ENCODE measurements at places on chromosomes 5 and 9. TPM values are rescaled to one million over a fixed set of nuclear protein-coding genes. Genes with fewer than 3 reads are reported as not detected.

- DNase-seq, result no peak
- H3K4me3 ChIP-seq, result no peak overlapping the region
- H3K27me3 ChIP-seq, result no peaks in the 10 kb centered on the region
- no peak overlapping the region for H3K27ac ChIP-seq
- no peaks in the 10 kb centered on the region for H3K4me1 ChIP-seq
These were observed 1141.5 kb upstream of the CDH6 start for GRCh38 chr5:30051976-30052375.

MLANA gene
- not detected for total RNA-seq

PCDHB15 gene
- total RNA-seq, result not detected

GRCh38 chr9:94082553-94082952 lies 1.7 kb upstream of the PTPDC1 start:
- no peak for DNase-seq
- no peak overlapping the region for H3K27ac ChIP-seq
- peaks cover 16% of the 10 kb centered on the region for H3K4me1 ChIP-seq
- no peaks in the 10 kb centered on the region for H3K36me3 ChIP-seq
- no peaks in the 10 kb centered on the region for H3K27me3 ChIP-seq
- H3K4me3 ChIP-seq, result no peak overlapping the region

- DNase-seq, result peak; percentile 67
- H3K4me3 ChIP-seq, result no peak overlapping the region
- H3K27me3 ChIP-seq, result no peaks in the 10 kb centered on the region
- peaks cover 8% of the 10 kb centered on the region for H3K36me3 ChIP-seq
- H3K4me1 ChIP-seq, result peaks cover 16% of the 10 kb centered on the region
These were observed 15.6 kb downstream of the RIC1 start for GRCh38 chr9:5644501-5644900.

- no peak overlapping the region for H3K27ac ChIP-seq
- no peak overlapping the region for H3K4me3 ChIP-seq
- no peaks in the 10 kb centered on the region for H3K36me3 ChIP-seq
- no peaks in the 10 kb centered on the region for H3K27me3 ChIP-seq
- H3K4me1 ChIP-seq, result peaks cover 15% of the 10 kb centered on the region
- DNase-seq, result no peak
These were observed 37.3 kb downstream of the PCDH1 start for GRCh38 chr5:141840826-141841360.

PCDHA10 gene
- total RNA-seq, result 0.04 TPM

DNA sequence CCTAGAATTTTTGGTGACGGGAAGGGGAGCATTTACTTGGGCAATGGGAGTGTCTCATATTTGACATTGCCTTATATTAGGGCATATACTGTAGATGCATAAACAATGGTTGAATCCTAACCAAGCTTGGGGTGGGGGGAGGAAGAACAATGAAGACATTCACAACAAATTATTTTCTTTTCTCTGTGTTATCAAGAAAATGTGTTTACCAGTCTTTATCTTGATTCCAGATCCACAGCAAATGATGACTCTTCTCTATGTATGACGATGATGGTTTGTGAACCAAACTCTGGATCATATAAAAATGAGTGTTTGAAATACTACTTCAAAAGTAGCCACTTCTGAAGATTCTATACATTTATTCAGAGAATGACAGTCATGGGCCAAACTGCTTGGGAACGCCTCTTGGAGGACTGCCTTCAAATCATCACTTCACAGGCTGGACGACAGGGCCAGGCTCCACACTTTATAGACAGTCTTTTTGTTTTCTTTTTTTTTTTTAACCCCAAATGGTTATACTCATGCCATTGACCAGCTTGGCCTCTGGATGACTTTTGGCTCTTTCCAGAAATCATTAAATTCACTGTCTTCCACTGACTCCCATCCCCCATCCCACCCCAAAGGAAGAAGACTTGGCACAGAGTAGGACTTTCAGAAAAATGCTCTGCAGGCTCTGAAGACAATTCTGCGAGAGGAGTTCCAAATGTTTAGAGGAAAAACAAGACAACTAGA lies 123.8 kb upstream of the LIFR start:
- H3K27me3 ChIP-seq, result no peaks in the 10 kb centered on the region
- H3K27ac ChIP-seq, result no peak overlapping the region
- H3K36me3 ChIP-seq, result no peaks in the 10 kb centered on the region
- no peak for DNase-seq
- H3K4me1 ChIP-seq, result no peaks in the 10 kb centered on the region
- no peak overlapping the region for H3K4me3 ChIP-seq

GRCh38 chr5:180494510-180495181 lies 467 bp downstream of the CNOT6 start:
- H3K4me1 ChIP-seq, result peaks cover 22% of the 10 kb centered on the region
- DNase-seq, result no peak
- no peaks in the 10 kb centered on the region for H3K27me3 ChIP-seq

GRCh38 chr9:78821126-78821822 lies 524.3 kb downstream of the PSAT1 start:
- no peaks in the 10 kb centered on the region for H3K27me3 ChIP-seq
- H3K27ac ChIP-seq, result no peak overlapping the region
- no peaks in the 10 kb centered on the region for H3K36me3 ChIP-seq
- H3K4me3 ChIP-seq, result no peak overlapping the region
- peak; percentile 65 for DNase-seq

Measured in PC-3 (cell line).